Head of caudate nucleus (tissue), 42 donors: ENCODE measurements at places on chromosomes 1 and 21.
A peak's percentile ranks its signal among the peaks of the same experiment; 100 is the strongest.

DNA sequence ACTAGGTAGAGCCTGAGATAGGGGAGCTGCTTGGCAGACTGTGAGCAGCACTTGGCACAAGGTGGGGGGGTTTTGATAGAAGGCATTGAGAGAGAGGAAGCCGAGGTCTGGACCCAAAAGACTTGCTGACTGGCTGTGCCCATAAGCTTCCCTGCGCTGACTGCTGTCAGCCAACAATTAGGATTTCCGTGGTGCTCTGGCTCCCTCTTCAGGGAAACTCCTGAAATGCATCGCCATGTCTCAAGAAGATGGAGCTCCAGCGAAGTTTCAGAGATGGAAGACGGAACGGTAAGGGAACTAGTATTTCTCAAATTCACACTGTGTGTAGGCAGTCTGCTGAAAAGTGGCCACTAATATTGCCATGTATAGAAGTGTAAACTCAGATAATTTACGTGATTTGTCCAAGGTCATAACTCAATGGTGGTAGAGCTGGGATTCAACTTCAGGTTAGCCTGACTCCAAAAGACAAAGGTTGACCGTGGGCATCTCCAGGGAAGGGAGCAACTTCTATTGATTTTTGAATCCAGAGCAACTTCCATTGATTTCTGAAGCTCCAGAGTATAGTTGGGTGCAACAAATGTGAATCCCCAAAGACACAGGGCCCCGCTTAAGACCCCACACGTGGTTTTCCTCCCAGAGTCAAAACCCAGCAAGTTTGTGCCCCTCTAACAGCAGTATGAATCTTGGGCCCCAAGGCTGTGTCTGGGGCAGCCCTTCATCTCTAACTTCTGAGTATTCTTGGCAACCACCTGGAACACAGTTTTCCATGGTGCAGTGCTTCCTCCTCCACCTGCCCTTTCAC, 44.5 kb upstream of the CRNN start:
- peak; percentile 85 for DNase-seq

- DNase-seq: peak; percentile 24
Measured at GRCh38 chr1:66752671-66753371, 562 bp downstream of the DYNLT5 start.

- no peak for DNase-seq
Measured at GRCh38 chr1:230759369-230760065, 12.3 kb downstream of the CAPN9 start.

GRCh38 chr1:150144606-150145005, 5.1 kb upstream of the PLEKHO1 start:
- DNase-seq: no peak

DNA sequence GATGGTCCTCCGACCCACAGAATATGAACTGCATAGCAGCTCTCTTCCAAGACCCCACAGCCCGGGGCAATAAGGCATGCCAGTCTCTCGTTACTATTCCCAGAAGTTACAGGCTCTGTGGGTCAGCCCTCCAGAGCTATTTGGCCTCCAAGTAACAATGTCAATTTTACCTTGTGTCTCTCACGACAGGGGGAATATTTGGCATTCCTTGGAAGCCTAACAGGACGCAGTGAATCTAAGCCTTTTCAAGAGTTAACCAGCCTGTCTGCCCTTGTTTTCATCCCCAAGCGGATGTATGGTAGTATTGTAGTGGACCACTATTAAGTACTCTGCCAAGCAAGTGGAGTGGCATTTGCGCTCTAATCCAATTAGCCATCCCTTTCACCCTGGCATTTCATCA, 24.4 kb upstream of the GNG4 start:
- DNase-seq: no peak
